ENCODE measurements at places on chromosomes 1 and 21.

- DNase-seq, result no peak
Measured at GRCh38 chr1:28070725-28071593, 17.5 kb downstream of the EYA3 start.

DNA sequence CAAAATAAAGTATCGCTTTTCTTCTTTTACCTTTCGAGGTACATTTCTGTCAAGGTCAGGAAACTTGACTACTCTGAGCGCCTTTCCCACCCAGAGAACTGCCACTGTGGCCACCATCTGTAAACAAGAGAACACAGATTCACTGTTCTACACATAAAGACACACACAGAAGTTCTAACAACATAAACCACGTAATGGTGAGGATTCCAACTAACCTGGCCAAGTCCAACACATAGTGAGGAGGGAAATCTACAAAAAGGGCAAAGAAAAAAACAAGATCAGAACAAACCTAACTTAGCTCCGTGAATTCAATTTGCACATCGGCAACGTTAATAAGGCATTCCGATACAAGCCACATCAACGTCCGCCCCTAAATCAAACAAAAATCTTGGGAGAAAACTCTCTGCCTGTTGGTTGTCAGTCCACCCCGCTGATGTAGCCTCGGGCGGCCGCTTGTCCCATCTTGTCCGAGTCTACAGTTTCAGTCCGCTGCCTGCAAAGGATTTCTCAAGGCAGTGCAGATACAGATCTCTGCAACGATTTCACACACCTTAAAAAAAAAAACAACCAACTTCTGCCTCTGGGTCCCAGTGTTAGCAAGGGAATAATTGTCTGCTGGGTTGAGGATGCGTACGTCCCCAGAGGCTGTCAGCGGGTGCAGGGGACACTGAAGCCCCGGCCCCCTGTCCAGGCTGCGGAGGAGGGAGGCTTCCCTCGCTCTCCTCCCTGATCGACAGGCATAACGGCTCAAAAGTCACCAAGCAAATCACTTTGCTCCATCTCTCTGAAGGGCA is 1.0 kb downstream of the SLC35D1 start:
- DNase-seq, result peak; percentile 31

DNA sequence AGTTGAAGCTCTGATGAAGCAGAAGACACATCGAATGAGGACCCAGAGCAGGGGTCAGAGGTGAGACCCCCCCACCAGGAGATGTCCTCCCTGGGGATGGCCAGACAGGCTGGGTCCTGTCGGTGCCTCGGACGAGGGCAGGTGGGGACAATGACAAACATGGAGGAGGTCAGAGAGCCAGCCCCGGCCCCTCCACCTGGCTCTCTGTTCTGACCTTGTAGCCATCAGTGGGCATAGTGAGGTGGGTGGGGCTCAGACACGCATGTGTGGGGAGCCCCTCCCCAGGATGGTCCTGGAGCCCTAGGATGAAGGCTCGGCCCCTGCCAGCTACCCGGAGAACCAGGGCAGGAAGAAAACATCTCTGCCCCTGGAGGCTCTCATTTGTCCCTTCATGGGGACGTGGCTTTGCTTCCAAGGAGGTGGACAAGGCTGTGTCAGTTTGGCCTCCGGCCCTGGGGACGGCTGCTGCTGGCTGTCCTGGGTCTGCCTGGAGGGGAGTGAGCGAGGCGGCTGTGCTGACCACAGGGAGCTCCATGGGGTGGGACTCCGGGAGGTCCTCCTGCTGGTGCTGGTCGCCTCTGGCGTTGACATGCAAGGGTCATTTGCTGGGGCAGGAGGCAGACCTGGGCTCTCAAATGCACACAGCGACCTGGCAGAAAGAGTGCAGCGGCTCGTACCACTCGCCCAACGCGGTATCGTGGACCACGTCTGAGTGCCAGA is 2.6 kb downstream of the KRTAP10-6 start:
- DNase-seq, result no peak

DNA sequence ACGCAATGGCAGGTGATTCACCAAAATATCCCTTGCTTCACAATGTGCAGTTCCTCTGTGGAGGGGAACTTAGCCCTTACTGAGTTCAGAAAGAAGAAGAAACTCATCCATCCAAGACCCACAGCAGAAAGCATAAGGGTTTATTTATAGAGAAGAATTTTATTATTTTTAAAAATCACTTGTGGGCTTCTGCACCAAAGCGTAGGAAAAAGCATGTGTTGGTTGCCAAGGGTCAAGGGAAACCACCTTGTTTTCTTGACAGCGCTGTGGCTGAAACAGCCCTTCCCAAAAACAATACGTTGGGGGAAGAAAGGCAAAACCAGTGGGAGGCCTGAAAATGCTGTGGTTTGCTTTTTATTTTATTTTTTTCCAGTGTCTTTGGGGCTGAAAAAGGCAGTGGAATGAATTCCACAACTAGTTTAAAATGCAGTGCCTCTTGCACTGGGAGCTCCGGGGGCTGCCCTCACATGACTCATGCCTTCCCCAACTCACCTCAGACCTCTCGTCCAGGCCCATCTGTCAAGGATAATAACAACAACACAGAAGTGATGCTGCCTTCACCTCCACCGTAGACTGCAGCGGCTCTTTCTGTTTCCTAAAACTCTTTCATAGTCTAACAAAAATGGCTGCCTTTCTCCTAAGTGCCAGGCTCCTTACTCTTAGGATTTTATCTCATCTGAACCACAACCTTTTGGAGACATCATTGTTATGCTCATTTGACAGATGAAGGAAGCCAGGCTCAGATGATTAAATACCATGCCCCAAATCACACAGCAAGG is 224.2 kb upstream of the JUN start:
- peak; percentile 54 for DNase-seq

DNA sequence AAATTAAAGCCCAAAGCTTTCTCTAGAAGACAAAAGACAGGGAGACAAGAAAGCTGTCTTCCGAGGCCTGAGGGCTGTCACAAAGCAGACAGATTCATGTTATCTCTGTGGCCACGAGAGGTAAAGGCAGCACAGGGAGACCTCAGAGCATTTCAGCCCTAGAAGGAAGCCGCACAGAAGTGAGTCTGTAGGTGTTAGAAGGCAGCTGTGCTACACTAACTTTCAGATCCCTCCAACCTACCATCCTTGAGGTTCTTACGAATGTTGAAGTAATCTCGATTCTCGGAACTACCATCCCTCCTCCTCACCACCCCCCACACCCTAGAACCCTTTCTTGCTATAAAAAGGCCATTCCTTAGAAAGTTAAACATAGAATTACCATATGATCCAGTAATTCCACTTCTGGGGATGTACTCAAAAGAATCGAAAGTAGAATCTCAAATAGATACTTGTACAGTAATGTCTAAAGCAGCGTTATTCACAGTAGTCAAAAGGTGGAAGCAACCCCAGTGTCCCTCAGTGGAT is 21.5 kb upstream of the LYST start:
- DNase-seq, result no peak

GRCh38 chr1:168170564-168171508 is 7.9 kb upstream of the TIPRL start:
- no peak for DNase-seq

GRCh38 chr1:101136271-101136670 is 100.5 kb upstream of the S1PR1 start:
- DNase-seq, result no peak

- no peak for DNase-seq
Measured at GRCh38 chr1:59070610-59071009, 226.3 kb upstream of the FGGY start.

DNA sequence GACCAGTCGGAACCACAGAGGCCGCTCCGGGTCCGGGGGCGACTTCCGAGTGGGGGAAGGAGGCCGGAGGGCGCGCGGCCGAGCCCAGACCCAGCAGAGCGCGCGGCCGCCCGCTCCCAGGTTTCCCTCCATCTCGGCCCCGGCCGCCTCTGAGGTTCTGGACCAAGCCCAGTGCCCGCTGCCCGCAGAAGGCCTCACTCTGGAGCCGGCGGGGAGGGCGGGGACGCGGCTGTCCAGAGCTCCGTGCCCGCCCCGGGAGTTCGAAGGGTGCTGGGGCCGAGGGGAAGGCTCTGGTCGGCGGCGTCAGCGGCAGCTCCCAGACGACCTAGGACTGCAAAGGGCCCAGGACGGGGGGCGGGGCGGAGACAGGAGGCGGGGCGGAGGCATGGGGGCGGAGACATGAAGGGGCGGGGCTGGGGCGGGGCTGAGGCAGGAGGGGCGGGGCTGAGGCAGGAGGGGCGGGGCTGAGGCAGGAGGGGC is 48.0 kb upstream of the SLC19A1 start:
- DNase-seq, result peak; percentile 55

DNA sequence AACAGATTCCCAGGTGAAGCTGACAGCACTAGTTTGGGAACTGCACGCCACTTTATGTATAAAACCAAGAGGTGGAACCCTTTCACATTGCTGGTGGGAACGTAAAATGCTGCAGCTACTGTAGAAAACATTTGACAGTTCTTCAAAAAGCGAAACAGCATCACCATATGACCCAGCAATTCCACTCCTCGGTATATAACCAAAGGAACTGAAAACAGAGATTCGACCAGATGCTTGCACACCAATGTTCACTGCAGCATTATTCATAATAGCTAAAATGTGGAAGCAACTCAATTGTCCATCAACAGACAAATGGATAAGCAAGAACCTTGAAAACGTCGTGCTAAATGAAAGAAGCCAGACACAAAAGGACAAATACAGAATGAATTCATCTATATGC is 17.5 kb downstream of the RSPH1 start:
- DNase-seq, result no peak

GRCh38 chr1:40774266-40774998 is 9.2 kb upstream of the KCNQ4 start:
- peak; percentile 23 for DNase-seq

DNA sequence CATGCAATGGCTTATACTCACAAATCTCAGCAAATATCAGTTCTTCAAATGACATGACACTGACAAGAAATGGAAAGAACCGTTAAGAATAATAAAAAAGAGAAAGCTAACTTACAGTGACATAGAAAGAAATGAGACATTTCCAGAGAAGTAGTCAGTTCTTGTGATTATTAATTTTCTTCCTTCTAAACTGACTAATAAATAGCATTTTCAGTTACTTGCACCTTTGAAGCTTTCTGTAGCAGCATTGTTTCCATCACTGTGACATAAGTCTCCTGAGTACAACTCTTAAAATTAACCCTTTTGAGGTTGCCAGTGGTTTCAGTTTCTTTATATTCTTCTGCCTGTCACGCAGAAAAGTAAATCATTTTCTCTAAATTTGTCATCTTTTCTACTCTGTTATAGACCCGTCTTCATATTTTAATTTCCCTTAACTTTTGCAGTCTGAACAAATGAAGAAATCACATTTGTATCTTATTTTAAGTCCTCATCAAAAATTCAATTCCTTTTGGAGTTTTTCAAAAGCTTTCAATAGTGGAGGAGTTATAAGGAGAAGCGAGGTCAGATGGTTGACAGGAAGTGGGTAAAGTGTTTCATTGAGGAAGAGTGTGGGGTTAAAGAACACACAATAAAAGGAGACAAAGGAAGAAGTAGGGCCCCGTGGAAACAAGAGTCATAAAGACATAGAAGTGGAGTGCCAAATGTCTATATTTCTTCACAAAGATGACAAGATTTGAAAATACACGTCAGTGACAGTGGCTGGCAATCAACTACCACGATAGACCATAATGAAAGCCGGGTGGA is 57.9 kb upstream of the S1PR1 start:
- no peak for DNase-seq

Measured in fibroblast of upper back skin (primary cell).